ENCODE measurements at places on chromosomes 1 and 21. TPM values are rescaled to one million over a fixed set of nuclear protein-coding genes. Genes with fewer than 3 reads are reported as not detected.
A peak's percentile ranks its signal among the peaks of the same experiment; 100 is the strongest.

Gene CD101
- total RNA-seq: 0.06 TPM

Gene FOXO6
- not detected for total RNA-seq

Gene AMIGO1
- 0.68 TPM for total RNA-seq

Gene S100A6
- total RNA-seq: 1,075 TPM

DNA sequence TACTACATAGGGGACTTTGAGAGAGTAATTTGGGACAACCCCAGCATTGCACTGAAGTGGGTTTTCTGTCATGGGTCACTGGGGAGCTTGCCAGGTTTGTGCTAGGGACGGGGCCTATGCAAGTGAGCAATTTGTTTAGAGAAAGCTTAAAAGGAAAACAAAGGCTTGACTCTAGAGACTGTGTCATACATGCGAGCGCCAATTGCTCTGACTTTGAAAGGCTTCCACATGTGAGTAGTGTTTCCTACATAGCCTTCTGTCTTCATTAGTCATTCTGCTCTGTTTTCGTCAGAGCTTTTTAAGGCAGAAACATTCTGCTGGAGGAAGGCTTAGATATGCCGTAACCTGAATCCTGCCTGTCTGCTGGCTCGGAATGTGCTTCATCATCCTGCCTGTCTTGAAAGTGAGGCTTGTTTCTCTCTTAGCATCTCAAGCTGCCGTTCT, 28.4 kb downstream of the TRIM45 start:
- peak; percentile 97 for DNase-seq

GRCh38 chr1:202144402-202145067, at the start of gene ARL8A:
ARL8A (minus strand) TSS chr1:202144737; CDS start chr1:202144572, 165 bp downstream.
- DNase-seq: no peak

DNA sequence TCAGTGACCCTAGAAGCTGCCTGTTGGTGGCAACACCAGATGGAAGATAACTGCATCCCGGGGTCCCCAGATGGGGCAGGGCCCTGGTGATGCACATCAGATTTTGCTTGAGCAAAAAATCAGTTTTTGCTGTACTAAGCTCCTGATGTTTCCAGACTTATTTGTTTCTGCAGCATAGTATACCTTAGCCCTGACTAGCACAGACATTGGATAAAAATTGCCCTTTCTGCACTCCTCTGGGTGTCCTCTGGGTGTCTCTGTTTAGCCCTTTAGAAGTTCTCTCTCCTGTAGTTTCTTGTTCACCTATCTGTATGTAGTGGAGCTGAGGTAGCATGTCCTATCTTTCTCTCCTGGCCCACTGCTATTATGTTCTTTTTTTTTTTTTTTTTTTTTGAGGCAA, 30.3 kb upstream of the PLA2G2C start:
- DNase-seq: no peak

DNA sequence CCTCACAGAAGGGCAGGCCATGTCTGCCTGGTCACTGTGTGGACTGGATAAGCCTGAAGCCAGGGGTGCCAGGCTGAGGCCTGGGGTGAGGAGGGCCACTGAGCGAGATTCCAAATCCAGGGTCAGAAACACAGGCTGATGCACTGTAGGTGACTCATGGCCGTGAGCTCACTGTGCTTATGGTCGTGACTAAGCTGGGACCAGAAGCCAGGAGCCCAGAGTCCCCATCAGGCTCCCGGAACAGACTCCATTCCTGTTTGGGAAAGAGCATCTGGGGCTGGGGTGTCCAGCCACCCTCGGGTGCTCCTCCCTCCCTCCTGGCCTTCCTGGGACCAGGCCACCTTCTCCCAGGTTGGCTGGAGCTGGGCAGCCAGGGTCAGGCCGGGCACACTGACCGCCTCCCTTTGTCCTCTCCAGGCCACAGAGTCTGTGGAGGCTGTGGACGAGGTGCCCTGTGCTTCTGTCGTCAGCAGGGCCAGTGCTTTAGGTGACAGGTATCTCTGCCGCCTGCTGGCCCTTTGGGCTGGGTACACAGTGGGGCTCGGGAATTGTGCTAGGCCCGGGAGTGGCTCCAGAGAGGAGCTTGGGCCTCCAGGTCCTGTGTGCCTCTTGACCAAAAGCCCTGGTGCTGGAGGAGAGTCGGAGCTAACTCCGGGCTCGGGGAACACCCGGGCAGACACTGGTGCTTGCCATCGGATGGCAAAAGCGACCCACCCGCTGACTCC, 36.7 kb downstream of the AJAP1 start:
- DNase-seq: no peak

DNA sequence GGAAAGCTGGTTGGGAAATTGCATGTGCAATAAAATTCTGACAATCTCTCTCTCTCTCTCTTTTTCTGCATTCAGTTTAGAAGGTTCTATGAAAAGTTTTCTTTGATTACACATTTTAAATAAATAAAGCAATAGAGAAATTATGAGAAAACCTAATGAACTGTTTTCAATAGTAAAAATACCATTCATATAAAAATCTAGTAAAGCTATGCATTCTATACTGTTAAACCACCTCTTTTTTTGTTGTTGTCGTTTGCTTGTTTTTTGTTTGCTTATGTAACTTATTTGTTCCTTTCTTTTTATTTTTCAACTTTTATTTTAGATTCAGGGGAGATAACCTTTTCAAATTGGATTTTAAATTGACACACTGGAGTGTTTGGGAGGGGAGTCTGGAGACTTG, 14.1 kb upstream of the OR2B11 start:
- no peak for DNase-seq
